ENCODE measurements at places on chromosomes 3 and 15. TPM values are rescaled to one million over a fixed set of nuclear protein-coding genes. Genes with fewer than 3 reads are reported as not detected.

DNA sequence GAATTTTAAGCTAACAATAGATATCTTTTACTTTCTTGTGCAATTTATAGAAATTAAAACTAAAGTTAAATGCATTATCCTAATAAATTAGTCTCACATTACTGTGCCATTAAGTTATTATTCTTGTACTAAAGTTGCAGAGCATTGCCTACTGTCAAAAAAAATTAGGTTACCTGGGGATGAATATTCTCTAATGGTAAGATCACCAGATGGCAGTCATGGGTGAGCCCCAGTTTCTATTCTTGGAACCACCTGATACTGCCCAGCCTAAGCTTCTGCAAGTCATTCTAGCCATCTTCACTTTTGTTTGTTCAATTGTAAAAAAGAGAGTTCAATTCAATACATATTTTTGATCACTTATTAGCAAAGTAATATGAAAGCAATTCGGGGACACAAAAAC is 213.2 kb downstream of the CADM2 start:
- no peak for DNase-seq

- DNase-seq, result peak; percentile 71
These were observed 9.2 kb downstream of the EIF3J start for GRCh38 chr15:44545913-44546802.

DNA sequence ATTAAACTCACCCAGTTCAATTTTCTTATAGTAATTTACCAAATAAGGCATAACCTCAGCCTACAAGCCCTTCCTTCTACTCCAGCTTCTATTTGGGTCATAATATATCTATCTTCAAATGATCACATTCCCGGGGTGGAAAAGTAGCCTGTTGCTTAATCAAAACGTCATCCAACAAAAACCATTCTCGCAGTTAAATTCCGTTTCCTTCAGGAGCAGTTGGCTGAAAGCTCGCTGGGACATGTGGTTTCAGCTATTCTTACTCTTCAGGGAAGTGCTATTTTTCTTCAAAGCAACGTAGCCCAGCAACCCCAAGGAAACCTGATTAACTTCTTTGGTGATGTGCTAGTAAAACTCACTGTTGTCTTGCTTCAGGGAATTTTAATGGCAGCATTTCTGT is 59.6 kb downstream of the MAGI1 start:
- no peak for DNase-seq

DNA sequence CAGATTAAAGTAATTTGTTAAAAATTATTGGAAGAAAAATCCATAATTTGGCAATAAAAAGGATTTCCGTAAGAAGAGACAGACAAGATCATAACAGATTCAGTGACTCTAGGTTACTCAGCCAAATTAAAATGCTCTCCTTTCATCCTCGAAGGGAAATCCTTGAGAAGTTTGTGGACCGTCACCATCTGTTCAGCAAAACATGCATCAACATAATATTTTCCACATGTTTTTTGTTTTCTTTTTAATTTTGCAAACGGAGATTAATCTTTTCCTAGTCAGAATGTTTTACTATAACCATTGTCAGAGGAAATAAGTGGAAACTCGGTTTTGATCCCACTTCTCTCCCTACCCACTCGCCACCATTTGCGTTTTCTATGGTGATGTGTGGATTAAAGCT is 128.3 kb downstream of the TMCO5A start:
- no peak for DNase-seq

DNA sequence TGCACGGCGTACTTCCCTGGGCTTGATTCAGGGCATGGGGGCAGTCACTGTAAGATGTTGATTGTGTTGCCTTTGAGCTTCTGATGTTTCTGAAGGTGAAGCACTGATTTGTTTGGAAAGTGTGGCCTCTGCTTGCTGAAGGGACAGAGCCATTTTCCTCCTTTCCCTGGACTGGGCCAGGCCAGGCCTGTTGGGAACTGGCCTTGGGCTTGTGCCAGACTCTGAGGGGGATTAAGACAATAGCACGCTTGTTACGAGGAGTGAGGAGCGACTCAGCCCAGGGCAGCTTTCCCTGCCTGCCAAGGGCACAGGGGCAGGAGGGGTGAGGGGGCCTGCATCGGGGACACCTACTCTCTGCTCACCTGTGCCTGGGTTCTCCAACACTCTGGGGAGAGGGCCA is 42.9 kb downstream of the LINGO1 start:
- DNase-seq, result no peak

DNA sequence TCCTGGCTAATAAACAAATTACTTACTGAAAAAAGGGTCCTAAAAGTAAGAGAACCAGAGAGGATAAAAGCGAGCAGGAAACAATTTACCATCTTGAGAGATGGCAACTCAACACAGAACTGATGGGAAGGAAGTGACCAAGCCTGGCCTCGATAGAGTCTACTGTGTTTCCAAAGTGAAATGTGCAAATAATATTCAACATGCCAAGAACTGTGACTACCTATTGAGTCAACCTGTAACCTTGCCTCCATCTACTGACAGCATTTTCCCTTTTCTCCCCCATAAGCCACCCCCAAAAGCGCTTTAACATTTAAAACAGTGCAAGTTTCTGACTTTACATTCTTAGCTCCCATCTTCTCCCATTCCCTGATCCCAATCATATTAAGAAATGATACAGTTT is 75.4 kb upstream of the PSMD6 start:
- DNase-seq, result no peak

DNA sequence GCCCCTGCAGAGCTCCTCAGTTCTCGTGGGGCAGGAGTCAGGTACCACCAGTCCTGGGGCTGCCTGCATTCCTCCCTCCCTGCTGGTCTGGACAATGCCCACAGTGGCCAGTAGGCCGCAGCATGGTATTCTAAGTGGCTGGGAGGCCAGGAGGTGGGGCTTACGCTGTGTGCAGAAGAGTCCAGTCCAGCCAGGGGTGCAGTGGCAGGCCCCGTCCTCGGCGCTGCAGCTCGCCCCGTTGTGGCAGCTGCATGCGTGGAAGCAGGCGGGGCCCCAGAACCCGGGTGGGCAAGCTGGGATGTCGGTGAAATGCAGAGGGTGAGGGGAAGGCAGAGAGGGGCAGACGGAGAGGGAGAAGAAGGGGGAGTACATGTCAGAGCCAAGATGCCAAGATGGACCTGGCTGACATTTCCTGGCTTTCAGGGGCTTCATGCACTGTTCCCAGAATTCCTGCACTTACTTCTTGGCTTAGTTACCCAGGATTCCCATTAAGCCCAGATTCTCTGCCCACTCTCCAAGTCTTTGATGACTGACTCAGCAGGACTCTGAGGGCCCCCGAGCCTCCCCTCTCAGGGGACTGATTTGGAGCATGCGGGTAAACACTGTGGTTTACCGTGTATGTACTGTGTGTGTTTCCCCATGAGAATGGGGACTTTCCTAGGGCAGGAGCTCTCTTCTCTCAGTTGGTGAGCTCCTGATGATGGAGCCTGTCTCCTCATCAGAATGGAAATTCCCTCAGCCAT is 47.5 kb downstream of the RAB11A start:
- DNase-seq, result no peak

DNA sequence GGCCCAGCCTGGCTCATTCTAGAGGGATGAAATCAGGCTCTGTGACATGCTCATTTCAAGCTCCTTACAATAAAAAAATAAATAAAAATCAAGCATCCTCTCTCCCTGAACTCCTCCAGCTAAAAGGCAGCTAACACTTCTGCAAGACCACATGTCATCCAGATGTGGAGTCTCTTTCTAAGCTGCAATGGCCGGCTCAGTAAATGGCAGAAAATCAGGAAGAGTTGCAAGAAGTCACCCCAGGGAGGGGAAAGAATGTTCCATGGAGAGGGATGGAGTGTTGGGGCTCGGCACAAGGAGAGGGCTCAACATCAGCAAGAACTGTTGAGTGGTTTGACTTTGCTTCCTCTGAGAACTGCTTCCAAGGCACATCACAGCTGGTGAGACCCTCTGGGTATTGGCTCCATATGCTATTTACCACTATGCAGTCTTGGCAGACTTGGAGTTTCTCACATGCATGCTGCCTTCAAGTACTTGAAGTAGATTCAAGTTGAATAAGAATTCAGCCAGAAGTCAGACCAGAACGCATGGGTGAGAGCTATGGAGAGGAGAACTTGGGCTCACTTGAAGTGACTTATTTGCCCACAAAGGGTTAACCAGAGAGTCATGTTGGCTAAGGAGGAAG is 689.0 kb downstream of the NTRK3 start:
- DNase-seq, result no peak

DNA sequence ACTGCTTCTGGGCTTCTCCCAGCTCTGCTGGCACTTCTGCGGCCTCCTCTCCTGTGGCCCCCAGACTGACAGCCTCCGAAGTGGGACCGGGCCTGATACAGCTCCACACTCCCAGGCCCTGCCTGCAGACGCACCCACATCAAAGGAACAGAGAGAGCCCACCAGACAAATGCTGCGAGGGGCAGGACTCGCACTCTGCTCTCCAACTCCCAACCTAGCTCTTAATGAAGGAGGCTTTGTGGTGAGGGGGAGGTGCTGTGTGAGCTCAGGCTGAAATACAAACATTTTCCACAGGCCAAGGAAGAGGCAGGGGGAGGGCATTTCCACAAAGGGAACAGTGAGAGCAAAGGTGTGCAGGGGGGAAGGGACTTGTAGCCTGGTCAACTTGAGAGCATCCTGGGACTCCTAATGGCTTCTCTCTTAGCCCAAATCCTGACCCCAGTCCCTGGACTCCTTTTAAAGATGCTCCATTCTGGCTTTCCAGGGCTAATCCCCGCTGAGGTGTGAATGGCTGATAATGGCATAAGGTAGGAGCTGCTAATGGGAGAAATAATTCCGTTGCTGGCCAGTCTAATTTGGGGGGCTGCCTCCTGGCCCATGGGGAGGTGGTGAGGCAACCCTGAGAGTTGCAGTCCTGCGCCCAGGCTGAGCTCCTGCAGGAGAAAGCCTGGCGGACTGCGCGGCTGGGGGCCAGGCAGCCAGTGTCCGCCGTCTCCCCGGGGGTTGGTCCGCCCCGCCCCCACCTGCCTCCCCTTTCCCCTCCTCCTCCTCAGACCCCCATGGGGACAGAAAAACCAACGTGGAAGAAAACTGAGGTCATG is 9.6 kb downstream of the LINGO1 start:
- DNase-seq, result no peak

DNA sequence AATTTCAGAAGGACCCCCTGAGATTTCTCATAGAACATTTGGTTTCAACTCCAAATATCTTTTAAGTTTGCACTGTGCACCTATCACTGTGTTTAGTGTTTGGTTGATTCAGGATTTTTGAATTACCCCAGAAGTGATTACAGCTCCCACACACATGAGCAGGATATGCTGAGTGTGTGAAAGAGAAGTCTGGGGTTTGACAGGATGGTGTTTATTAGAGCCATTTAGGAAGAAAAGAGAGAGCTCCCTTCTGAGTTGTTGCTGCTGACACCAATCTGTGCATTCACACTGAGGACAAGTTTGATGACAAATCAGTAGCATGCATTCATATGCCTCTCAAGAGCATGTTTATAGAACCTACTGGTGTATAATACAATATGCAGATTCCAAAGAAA is 118.1 kb downstream of the RPL22L1 start:
- no peak for DNase-seq

DNA sequence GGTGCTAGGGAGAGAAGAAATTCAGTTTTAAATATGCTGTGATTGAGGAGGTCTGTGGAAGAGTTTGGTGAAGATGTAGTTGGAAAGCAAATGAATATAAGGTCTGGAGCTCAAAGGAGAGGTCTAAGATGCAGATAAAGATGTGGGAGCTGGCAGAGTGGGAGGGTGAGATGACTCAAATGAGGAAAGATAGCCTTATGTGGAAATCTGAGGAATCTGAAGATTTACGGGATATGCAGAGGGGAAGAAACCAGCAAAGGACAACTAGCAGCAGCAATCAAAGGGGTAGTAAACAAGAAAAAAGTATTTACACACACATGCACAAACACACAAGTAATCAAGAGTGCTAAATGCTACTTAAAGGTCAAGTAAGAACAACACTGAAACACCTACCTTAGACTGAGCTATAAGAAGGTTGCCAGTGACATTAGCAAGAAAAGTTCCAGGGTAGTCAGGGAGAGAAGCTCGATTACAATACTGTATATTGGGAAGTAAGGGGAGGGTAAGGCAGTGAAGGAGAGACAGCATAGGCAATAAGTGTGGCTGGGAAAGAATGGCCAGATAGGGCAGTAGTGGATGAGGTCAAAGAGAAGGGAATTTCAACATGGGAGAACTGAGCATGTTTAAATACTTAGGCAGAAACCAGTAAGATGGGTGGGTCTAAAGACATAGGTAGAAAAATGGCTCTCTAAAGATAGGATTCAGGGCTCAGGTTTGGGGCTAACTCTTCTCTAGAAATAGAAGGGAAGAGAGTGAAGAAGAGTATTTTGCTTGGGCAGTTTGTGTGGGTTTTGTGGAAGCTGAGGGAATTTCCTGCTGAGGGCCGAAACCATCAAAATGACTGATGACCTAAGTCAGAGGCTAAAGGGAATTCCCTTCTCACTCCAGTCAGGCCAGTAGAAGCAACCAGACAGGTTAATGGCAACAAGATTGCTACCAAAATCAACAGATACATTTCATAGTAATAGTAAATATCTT is 8.9 kb downstream of the CMTM6 start:
- peak; percentile 86 for DNase-seq

- DNase-seq, result peak; percentile 17
These were observed 637.7 kb upstream of the TBL1XR1 start for GRCh38 chr3:177835008-177835407.

DNA sequence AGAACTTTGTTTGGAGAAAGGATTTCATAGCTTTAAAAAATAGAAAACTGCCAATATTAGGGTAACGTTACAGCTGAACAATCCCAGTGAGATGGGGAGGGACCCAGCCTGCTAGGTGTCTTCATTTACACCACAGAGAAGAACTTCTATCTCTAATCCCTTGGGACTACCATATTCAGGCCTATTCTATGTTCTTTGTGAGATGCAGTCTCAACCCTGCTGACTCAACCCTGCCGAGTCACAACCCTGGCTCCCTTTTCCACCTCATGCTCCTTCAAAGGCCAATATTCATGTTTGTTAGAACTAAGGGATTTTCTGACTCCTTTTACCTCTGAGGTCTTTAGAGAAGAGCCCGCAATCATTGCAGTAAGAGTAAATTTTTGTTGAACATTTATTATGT is 350.5 kb downstream of the EPHB1 start:
- DNase-seq, result no peak

DNA sequence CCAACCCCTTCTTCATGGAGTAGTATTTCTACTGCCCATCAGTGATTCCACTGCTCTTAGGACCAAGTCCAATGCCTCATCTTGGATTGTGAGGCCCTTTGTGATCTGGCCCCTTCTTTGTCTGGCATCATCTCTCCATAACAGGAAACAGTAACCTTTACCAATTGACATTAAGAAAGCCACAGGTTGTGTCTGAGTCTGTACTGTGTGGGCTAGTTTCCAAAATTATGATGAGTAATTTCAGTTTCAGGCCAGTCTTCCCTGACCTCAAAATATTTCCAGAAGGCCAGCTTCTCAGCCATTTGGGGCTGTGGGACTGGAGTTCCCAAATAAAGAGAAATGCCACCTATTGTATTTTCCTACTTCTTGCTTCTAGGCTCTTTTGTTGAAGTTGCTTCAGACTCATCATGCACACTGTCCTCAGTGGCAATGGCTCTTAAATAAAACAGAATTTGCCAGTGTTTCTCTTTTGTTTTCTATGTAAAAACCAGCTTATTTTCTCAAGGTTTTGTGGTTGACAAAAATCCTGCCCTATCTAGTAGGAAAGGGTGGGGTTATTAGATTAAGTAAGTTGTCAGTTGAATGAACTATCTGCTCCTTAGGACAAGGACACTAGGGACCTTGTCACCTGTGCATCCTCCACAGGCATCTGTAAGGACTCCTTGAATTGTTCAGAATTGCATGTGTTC is 47.0 kb upstream of the ACKR4 start:
- no peak for DNase-seq

Gene PDE8A
- 2.8 TPM for polyA plus RNA-seq

Gene ARIH1
- 13.5 TPM for polyA plus RNA-seq

Gene VIPR1
- polyA plus RNA-seq, result 15.5 TPM

Gene PAK2
- polyA plus RNA-seq, result 44.2 TPM

Gene FRMD4B
- 21.0 TPM for polyA plus RNA-seq

Gene BTLA
- polyA plus RNA-seq, result not detected

Gene CKMT1B
- polyA plus RNA-seq, result not detected

Gene CLDN18
- not detected for polyA plus RNA-seq

Data from CD14-positive monocyte (primary cell).